B cell (primary cell): ENCODE measurements at places on chromosomes 2 and 18.

DNA sequence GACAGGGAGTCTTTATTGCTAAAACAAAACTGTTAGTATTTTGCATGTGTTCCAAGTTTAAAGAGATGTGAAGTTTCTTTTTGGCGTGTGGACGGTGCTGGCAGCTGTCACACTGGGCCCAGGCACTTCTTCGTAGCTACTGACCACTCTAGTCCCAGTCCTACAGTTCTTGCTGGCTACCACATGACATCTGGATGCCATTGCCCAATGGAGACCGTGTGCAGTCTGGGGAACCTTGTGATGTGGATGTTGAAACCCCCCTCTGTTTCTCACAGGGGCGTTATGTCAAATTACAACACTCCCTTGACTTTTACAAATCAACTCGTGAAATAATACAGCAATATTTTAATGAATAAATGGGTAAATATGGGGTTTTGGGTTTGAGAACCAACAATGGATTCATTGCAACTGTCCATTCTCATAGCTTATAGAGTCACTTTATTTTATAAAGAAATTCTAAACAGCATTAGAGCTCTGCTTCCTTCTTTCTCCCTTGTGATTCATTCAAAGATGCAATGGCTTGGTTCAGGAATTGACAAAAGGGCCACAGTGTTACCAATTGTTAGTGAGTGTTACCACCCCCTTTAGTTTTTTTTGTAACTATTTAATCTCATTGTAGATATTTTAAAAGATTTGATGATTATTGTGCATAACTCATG, 1.2 kb downstream of the GPD2 start:
- DNase-seq = no peak

DNA sequence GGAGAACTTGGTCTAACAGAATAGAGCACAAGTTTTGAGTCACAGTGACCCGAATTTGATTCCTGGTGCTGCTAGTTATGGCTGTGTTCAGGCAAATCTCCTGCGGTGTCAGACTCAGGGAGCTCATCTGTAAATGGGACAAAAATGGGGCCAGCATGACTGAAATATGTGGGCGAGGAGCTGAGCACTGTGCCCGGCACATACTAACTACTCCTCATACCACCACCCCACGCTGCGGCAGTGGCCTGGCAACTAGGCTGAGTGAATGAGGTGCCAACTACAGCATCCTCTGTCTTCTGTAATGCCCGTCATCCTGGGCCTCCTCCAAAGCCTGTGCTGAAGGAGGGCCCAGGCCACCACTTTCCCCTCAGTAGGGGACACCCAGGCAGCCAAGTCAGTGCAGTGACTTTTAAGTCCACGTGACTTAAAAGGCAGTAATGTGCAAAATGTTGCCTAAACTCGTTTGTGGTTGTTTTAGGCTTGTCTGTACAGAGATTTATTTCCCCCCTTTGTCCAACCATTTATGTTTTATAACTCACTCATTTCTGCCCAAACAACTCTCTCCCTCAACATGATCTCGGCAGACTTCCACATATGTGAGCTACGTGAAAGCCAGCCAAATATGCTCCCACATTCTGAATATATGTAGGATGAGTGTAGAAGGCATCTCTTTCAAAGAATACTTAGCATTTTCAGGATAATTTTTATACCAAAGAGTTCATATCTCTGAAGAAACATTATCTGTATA, 773.7 kb downstream of the TSN start:
- no peak for DNase-seq

- peak; percentile 14 for DNase-seq
These were observed 121.2 kb upstream of the SPRED2 start for GRCh38 chr2:65553504-65554074.

- no peak for DNase-seq
These were observed 42.9 kb upstream of the TUBA3E start for GRCh38 chr2:130241041-130241707.

DNA sequence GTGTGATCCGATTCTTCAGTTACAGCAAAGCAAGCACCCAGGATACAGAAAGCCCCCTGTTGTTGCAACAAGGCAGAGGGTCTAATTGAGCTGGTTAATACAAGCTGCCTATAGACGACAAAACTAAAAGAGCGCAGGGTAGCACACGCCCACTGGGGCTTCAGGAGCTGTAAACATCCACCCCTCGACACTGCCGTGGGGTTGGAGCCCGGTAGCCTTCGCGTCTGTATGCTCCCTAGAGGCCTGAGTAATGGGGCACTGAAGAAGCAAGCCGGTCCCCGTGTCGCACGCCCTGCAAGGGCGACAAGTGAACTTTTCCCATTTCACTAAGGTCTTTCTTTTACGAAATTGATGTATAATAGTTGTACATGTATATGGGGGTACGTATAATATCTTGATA, 24.7 kb upstream of the CHRNA1 start:
- DNase-seq = no peak

- DNase-seq = no peak
These were observed 89.2 kb downstream of the STPG4 start for GRCh38 chr2:47065771-47066380.
